ENCODE measurements at places on chromosomes 6 and 20.

- DNase-seq = peak; percentile 41
These were observed 851 bp downstream of the SNX5 start for GRCh38 chr20:17967521-17968365.

DNA sequence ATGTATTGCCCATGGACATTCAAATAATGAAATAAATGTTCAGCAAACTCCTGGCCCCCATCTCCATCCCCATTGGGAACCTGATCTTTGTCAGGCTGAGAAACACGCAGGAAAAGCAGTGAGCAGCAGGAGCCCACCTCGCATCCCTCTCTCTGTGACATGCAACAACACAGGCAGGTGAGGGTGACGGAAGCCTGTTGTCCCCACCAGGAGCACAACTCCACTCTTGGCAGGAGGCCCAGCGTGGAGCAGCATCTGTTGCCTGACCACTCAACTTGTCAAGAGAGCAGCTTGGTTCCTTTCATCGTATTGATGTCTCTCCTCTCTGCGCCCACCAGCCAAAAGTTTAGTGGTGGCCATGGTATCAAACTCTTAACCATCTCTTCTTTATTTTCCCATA lies 586.9 kb upstream of the ARID1B start:
- DNase-seq = no peak

- no peak for DNase-seq
These were observed 206.2 kb upstream of the TCF21 start for GRCh38 chr6:133682506-133683307.

GRCh38 chr6:135858931-135859330 lies 7.4 kb downstream of the PDE7B start:
- no peak for DNase-seq

GRCh38 chr6:164252948-164253347 lies 838.4 kb downstream of the QKI start:
- DNase-seq = no peak

DNA sequence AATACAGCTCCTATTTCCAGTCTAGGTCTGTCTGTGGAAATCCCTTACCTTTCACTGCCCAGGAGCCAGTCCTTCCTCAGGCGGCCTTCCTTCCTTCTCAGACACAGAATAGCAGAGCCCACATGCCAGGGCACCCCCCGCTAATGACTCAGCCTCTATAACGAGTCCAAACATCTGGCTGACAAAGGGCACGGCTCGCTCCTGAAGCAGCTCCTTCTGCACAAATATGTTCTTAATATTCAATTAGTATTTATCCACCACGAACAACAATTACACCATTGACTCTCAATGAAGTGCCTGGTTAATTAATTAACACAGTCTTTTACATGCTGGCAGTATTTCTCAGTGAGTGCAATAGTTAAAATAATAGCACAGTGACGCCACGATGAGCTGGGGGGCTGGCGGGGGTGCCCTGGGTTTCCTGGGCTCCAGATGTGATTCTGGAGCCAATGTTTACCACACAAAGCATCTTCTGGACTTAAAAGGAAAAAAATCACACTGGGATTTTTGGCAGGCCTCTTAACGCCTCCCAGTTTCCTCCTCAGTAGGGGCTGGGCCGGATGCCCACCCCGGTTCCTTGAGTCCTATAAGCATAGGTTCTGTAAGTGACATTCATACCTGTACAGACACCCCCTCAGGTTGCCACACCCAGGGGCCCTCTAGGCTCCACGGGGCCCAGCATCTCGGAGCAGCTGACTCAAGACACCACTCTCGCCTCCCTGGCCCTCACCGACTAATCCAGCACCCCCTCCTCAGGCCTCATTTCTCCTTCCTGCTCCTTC lies 158.6 kb upstream of the MLN start:
- DNase-seq = no peak

- DNase-seq = no peak
These were observed 221.9 kb downstream of the ADGRG6 start for GRCh38 chr6:142523515-142524375.

DNA sequence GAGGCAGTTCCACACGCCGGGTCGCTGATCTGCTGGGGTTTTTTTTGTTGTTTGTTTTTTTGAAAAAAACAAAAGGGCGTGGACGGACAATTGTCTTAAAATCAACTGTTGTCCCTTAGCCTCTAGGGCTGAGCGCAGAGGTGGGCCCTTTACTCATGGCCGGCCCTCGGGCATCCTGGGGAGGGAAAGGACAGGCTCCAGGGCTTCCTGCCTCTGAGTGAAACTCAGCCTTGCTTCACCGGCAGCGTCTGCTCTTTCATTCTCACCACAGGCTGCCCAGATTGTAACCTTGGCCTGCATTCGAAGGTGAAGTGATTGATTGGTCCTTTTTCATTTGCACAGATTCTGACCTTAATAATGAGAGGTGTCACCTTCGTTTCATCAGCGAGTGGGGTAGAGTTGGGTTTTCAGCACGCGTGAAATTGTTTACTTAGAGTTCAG lies 797 bp downstream of the SMIM13 start:
- DNase-seq = no peak

DNA sequence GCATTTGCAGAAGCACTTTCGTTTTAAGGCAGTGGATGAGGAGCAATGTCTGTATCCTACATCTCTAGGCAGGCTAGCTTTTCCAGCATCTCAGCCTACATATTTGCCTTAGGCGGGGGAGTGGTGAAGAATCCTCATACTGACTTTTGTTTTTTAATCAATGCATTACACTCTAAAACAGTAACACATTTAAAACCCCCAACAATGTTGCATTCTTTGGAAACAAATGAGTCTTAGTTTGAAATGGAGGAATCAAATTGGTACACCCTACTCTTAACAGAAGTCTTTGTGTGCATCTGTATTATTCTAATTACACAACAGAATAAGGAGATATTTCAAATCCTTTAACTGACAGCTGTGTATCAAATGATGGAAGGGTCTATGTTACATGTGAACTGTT lies 9.0 kb downstream of the NKAIN2 start:
- no peak for DNase-seq

- DNase-seq = no peak
These were observed 2.0 kb downstream of the FLOT1 start for GRCh38 chr6:30740540-30740870.

DNA sequence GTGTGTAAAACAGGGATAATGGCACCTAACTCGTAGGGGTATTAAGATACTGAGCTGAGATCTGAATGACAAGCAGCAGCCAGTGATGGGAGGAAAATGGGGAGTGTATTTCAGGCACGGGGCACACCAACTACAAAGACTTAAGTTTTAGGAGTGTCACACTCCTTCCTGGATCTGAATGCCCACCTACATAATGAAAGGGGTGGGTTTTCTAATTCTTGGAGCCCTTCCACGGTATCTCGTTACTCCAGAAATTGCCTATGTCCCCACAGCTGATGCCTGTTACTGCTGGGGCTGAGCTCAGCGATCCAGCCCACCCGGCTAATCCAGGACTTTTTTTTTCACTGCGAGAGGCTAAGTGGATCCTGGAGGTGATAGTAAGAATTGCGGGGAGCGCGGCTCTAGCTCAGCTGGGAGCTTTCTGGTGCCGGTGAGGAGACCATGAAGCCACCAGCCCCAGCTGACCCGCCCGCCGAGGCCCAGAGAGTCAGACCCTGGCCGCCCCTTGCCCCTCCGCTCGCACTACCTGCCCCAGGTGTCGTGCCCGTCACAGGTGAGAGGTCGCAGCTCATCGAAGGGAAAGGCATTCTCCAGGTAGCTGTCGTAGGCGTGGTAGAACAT lies 727 bp downstream of the EDEM2 start:
- no peak for DNase-seq

- peak; percentile 84 for DNase-seq
These were observed 12.1 kb downstream of the TJAP1 start for GRCh38 chr6:43489277-43490072.

DNA sequence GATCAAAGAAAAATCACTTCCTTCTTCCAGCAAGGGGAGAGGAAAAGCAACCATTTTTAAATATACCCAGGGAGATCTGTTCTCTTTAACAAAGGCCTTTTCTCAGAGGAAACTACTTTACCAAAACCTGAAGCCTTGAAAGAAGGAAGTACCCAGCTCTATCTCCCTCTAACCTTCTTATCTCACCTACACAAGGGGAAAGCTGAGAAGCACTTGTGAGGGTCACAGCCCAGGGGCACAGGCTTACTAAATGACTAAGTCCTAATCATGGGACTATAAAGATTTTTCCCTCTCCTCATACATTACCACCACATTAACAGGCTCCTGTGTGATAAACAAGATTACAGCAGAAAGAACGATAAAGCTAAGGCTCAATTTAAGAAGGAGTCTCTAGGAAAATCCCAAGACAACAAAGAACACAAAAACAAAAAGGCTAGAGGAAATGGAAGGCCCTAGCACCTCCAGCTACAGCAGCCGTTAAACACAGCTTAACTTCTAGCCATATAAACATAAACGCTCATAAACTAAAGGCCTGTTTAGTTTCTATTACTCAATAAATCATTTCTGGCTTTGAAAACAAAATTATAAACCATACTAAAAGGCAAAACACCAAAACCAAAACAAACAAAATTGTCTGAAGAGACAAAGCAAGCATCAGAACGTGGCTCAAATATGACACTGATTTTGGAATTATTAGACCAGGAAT lies 284.9 kb upstream of the ECI2 start:
- no peak for DNase-seq

DNA sequence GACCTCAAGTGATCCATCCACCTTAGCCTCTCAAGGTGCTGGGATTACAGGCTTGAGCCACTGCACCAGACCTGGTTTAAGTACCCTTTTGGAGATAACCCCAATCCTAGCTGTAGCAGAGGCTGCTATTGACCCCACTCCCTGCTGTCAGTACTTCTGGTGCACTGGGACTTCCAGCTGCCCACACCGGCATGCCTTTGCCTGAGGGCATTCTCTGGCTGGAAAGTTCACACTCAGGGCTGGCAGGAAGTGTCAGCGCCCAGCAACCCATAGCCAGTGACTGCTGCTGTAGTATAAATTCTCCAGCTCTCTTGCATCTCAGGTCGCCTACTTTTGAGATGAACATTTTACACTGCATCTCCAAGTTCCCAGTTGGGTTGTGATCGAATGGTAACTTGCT lies 75.3 kb downstream of the UTRN start:
- no peak for DNase-seq

GRCh38 chr6:164113637-164114036 lies 699.1 kb downstream of the QKI start:
- DNase-seq = no peak

DNA sequence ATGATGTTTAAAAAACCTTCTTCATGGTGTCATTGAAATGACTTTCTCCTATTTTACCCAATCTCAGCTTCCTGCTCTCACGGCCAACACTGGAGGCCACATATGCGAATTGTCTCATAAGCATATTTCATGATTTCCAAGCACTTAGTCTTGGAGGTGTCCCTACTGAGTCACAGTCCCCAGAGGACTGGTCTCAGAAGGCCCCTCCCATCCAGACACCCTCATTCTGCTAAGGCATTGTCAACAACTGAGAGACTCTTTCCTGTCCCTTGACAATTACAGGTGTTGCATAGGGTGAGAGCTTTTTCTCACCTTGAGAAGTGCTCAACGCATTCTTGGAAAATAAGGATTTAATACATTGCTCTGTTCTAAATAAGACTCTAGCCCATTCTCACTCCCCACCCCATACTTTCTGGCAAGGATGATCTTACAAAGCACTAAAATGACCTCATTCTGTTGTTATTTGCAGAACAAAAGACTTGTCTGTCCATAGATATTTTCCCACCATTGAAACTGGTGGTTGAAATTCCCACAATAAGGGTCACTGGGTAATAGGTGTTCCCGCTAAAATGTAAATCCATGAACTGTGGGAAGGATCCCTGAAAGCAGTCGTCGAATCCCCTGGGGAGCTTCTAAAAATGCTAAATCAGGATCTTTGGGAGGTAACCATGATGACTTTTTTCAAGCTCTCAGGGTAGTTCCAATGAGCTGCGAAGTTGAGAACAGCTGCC lies 32.3 kb upstream of the SLC22A23 start:
- no peak for DNase-seq

DNA sequence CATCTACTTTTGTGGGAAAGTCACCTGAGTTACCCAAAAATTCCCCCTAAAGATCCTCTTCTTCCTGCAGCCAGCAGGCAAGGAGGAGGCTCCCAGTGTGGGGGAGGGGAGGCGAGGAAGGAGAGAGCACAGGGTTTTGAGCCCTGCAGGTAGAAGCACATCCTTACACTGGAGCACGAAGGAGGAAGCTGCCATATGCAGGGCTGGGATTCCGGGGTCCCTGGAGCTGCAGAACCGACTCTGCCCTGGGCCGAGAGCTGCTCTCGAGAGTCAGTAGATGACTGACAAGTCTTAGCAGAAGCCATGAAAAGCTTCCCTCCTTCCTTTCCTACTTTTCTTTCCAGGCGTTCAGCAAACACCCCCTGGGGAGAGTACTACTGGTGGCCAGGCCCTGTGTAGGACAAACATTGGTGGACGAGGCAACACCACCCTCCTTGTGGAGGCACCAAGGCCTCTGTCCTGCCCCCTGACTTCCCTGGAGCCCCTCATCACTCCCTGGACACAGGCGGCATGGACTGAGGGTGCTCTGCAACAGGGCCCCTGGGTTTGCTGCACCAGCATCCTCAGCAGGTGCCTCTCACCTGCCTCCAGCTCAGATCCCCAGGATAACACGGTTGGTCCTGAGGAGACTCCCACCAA lies 211.7 kb upstream of the CST7 start:
- DNase-seq = no peak

GRCh38 chr20:63714858-63715257 lies 7.0 kb downstream of the ZGPAT start:
- DNase-seq = no peak

DNA sequence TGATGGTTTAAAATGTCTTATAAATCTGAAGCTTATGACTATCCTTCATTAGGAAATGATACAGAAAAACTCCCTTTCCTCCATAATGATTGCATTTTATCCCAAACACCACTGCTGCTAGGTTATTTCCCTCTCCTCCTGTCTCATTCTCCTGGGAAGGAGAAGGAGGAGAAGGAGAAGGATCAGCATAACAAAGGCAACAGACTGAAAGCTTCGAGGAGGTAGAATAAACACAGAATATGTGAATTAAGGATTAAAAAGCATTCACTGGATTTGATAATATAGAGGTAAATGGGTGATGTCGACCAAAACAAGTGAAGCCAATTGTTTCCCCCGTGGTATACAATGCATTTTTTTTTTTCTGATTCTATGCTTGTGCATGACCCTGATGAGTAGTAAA lies 82.0 kb downstream of the WASF1 start:
- no peak for DNase-seq

DNA sequence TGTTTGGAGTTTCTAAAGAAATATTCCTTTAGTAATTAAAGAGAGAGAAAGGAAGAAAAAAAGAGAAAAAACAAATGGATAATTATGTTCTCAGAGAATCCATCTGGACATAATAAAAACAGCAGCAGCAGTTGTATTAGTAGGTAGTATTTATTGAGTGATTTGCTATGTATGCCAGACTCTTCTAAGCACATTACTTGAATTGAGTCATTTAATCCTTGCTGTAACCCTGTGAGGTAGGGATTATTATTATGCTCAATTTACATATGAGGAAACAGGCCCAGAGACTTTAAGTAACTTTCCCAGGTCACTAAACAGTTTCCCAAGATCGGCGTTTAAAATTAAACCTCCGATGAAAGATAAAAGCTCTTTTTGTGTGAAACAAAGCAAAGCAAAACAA lies 238.8 kb downstream of the TSHZ2 start:
- no peak for DNase-seq

GRCh38 chr6:41974281-41974825 lies 32.7 kb upstream of the CCND3 start:
- no peak for DNase-seq
